ENCODE measurements at places on chromosomes 4 and X.
A peak's percentile ranks its signal among the peaks of the same experiment; 100 is the strongest.

DNA sequence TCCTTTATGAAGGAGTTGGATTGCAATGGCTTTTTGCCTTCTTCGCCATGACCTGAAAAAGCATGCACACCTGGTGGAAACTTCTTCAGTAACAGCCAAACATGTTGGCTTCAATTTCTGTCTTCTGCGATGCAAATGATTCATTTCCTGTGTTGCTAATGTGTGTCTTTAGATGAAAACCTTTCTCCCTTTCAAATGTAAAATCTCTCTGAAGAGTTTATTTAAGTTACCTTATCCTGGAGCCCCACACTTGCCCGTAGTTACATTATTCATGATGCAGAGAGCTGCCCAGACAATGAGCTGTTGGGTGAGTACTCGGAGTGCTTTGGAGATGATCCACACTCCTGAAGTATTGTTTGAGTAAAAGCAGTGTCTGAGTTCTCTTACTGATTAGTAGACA lies 1100.9 kb downstream of the RPA4 start:
- DNase-seq: no peak

DNA sequence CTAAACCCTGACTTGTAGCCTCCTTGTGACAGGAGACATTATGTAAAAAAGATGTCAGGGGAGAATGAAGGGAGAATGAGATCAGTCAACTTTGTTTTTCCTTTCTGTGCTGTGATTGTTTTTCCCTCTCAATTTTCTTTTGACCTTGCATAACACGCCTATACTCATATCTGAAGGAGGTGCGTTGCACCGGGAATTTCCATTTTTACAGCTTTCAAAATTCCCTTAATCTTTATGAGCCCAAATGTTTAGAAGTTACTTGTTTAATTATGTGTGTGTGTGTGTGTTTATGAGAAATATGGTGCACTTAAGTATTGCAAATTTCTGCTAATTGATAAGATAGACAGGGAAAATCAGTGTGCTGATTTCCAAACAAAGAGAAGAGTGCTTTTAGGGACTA lies 21.6 kb downstream of the SYNPO2 start:
- DNase-seq: no peak

GRCh38 chr4:121307445-121308327 lies 73.1 kb downstream of the QRFPR start:
- peak; percentile 12 for DNase-seq

- no peak for DNase-seq
Observed at GRCh38 chr4:185638548-185639301, 103.4 kb upstream of the PDLIM3 start.

- no peak for DNase-seq
Observed at GRCh38 chr4:118351851-118352827, 664 bp downstream of the PRSS12 start.

- peak; percentile 68 for DNase-seq
Observed at GRCh38 chrX:154369449-154370299, 4.8 kb downstream of the FLNA start.

DNA sequence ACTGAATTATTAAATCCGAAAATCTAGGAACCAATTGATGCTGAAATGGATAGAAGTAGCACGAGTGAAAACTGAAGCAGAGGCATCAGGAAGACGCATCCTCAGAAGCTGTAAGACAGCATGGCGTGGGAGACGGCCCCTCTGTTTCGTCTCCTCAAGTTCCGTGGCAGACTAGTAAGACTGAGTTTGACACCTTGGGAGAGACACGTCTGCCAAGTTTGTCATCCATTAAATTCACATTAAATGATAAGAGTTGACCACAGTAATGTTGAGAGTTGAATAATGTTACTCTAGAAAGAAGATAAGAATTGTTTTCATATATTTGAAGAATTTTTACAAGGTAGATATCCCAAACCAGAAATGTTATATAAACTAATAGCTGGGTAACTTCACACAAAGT lies 736.1 kb upstream of the FRG1 start:
- DNase-seq: no peak

DNA sequence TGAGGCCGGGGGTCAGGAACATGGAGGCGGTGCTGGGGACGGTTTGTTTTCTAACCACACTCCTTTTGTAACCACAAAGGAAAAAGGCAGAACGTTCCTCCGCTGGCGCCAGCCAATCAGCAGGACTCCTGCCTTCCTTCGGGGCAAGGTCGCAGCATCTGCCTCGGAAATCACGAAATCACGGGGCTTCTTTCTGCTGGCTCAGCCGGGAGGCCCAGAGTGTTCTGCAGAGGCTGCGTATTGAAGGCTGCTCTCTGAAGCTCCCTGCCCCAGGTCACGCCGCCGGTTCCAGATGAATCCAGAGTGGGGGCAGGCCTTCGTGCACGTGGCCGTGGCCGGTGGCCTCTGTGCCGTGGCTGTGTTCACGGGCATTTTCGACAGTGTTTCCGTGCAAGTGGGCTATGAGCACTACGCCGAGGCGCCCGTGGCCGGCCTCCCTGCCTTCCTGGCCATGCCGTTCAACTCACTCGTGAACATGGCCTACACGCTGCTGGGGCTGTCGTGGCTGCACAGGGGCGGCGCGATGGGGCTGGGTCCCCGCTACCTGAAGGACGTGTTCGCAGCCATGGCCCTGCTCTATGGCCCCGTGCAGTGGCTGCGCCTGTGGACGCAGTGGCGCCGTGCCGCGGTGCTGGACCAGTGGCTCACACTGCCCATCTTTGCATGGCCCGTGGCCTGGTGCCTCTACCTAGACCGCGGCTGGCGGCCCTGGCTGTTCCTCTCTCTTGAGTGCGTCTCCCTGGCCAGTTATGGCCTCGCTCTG lies 9.4 kb downstream of the TMEM187 start:
- DNase-seq: peak; percentile 41

- DNase-seq: no peak
Observed at GRCh38 chr4:108031427-108032083, 41.9 kb downstream of the HADH start.

- DNase-seq: no peak
Observed at GRCh38 chrX:119646515-119646914, 40.3 kb upstream of the NKRF start.

DNA sequence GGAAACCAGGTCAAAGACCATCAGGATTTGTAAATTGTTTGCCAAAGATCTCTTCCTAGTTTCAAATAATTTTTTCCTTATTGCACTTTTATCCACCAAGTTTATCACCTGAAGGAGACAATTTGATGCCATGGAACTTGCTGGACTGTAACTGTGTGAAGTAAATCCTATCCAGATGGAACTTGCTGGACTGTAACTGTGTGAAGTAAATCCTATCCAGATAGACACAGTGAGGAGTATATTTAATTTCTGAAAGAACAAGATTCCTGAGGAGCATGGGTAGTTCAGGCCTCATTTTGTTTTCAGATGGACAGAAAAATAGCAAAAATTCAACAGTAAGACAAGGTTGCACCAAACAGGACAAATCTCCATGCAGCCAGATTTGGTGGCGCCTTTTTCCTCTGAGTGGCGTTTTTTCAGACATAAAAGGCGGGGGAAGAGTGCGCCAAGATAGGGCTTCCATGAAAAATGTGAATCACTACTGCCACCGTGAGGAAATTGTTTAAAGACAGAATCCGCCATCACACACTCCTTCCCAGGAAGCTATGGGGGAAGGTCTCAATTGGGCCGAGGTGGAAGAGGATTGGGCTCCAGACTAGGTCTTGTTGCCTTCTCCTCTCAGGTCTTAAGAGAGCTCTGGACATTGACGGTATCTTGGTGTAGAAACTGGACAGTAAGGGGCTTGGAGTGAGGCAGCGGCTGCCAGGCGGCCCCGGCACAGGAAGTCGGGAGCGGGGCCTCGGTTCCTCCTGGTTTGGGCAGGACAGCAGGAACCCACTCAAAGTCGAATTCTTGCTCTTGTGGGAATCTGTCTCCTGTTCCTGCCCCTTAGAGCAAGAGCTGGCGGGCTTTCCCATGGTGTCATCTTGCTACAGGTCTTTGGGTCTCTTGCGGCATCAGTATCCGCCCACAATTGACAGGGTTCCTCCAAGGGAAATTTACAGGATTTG lies 234.7 kb downstream of the OR13H1 start:
- peak; percentile 57 for DNase-seq

DNA sequence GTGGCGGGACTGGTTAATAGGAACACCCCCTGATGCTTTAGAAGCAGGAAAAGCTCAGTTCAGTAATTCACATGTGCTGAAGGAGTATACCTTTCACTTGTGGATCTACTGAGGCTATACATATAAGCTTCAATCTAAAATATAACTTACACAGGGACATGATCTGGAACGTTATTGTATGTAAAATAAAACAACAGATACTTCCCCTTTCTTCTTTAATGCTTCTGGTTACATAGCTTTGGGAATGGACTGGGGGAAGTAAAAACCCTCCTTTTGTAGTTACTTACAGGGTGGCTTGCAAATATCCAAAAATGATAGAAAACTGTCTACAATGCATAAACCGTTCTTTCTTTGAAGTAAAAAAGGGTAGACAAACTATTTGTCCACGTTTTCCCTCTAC lies 1.9 kb downstream of the FGG start:
- no peak for DNase-seq

- DNase-seq: no peak
Observed at GRCh38 chr4:28238876-28239275, 1378.2 kb downstream of the STIM2 start.

- no peak for DNase-seq
Observed at GRCh38 chrX:40272776-40273175, 175.0 kb upstream of the BCOR start.

DNA sequence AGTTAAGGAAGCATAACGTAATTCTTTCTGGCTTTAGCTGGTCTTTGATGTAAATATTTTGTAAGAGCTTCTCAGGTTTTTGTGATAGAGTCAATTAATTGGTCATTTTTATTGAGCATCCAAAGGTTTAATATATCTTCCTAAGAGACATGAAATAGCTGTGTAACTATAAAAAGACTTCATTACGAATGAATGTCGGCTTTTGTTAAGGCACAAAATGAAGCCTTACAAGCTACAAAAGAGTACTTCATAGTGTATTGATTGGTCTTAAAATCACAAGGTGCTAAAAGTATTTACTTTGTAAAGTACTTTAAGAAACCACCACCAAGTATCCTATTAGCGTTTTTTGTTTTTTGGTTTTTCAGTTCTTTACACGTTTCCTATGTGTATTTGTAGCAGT lies 104.2 kb downstream of the CEP135 start:
- no peak for DNase-seq

GRCh38 chr4:74118600-74119338 lies 19.8 kb upstream of the CXCL2 start:
- DNase-seq: no peak

GRCh38 chrX:74419864-74420195 lies 1.5 kb upstream of the SLC16A2 start:
- no peak for DNase-seq

DNA sequence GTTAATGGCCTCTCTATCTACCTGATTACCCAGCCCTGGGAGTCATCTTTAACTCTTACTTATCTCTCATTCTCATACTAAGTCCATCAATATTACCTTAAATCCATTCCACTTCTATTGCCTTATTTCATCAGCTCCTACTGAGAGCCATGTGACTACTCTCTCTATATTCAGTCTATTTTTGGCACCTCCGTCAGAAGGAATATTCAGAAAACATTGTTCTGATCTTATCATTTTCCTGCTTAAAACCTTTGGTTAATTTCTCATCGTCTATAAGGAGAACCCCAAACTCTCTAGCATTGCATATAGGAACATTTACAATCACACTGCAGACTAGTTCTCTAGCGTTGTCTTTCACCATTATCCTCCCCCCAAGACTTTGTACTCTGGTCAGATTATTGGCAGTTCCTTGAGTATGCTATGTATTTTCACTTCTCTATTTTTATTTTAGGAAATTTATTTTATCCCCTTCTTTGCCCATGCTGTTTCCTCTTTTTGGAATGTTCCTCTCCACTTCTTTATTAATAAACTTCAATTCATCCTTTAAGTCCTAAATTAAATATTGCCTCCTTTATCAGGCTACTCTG lies 13.7 kb upstream of the AMMECR1 start:
- no peak for DNase-seq

DNA sequence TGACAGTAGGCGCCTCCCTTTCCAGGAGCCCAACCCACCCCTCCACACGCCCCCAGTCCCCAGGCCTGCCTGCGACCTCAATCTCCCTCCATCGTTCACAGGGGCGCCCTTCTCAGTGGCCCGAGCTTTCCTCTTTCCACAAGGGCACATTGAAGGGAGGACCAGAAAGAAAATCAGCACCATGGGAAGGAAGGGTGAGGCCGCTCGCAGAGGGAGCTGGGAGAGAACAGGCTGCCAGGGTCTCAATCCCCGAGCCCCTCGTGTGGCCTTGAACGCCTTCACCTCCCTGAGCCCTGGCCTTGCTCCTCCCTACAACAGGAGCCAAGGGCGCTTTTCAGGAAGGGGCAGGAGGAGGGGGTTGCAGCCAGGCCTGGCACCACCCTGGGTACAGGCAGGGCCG lies 66.5 kb downstream of the WFS1 start:
- DNase-seq: no peak

- DNase-seq: peak; percentile 19
Observed at GRCh38 chrX:43349363-43349762, 306.7 kb upstream of the MAOA start.

DNA sequence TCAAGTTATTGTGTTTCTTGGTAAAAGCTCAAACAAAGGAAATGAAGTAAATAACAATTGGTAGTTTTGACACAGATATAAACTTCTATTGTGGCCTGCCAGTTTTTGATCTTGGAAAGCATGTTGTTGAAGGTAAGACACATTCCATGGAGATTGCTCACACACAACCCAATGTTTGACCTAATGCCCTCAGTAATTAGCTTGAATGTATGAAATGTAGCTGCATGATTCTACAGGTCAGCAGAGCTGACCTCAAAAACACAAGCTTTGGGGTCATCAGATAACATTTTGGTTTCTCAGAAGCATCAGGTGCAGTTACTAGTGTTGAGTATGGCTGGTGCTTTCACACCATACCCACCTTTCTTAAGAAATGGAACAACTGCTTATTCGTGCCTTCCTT lies 16.5 kb downstream of the GPR173 start:
- no peak for DNase-seq

DNA sequence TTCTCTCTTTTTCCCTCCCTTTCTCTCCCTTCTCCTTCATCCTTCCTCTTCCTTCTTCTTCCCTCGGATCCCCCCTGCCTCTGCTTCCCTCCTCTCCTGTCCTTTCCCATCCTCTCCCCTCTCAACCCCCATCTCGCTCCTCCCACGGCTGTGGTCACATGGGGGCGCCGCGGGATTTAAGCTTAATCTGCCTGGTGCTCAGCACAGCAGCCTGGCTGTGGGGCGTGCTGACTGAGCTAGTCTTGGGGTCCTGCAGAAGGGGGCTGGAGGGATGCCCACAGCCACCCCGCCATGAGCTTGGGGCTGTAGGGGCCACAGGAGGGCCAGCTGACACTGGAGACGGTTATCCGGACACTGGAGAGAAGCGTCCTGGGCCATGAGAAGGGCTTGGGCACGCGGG lies 10.7 kb downstream of the SMIM10L2A start:
- DNase-seq: no peak

- no peak for DNase-seq
Observed at GRCh38 chr4:83149865-83150652, 35.5 kb upstream of the PLAC8 start.

DNA sequence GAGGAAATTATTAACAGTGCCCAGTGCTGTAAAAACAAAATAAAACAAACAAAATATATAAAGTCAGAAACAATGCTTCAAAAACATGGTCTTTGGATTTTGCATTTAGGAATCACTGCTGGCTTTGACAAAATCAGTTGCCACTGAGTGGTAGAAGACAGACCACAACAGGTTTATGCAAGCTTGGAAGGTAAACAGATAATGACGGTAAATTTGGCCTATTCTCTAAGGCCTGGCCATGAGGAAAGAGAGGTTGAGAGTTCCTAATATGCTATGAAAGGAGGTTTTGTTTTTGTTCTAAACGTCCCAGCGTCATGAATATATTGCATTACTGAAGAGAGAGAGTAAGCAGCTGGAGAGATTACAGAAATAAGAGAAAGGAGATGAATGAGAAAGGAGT lies 629.4 kb downstream of the STPG2 start:
- no peak for DNase-seq

Measured in T-helper 9 cell (primary cell).